ENCODE measurements at places on chromosomes 1 and 21.

GRCh38 chr1:77873461-77873860 is 15.0 kb upstream of the NEXN start:
- no peak for DNase-seq

DNA sequence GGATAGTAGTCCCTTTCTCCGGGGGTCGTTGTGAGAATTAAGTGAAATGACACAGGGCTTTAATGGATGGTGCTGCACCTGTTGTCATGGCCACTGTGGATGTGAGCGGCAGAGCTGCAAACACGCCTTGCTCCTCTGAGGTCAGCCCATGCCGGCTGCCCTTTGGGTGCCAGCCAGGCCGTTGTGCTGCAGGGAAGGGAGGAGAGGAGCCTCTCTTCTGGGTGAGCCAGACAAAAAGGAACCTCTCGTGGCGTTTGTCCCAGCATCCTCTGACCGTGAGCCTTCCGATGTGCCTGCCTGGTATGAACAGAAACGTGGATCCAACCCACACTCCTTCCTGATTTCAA is 383.0 kb upstream of the VAMP3 start:
- DNase-seq = no peak

GRCh38 chr1:2270260-2271100 is 42.4 kb downstream of the SKI start:
- no peak for DNase-seq

GRCh38 chr1:153356392-153357075 is 1.1 kb upstream of the S100A9 start:
- no peak for DNase-seq

DNA sequence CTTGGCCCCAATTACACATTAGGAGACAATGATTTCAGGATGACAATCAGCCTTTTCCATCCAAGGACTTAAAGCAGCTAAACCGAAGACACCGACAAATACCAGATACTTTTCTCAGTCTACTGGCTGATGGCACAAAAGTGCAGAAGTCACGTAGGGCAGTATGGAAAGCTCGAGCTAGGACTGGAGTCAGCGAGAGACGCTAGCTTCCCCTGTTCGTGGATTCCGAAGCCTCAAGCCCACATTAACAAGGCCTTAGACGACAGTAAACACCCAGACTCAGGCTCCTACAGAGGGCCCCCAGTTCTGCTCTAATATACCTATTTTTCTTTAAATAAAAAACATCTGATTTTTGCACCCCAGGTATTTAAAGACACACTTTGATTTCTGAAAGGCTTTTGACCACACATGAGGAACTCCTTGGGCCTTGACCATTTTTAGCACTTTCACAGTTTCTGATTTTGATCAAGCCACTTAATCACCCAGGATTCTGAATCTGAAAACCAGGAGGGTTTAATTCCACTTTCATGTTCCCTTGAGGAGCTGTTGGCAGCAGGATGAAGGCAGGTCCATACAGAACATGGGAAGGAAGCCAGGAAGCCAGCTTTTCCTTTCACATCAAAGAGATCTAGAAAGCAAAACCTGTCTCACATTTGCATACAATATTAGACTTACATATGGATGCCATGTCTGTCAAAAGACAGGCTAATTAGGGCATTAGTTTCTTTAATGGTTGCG is 204.1 kb downstream of the GABPA start:
- no peak for DNase-seq

GRCh38 chr1:19042675-19043578 is 86.5 kb upstream of the IFFO2 start:
- DNase-seq = no peak

DNA sequence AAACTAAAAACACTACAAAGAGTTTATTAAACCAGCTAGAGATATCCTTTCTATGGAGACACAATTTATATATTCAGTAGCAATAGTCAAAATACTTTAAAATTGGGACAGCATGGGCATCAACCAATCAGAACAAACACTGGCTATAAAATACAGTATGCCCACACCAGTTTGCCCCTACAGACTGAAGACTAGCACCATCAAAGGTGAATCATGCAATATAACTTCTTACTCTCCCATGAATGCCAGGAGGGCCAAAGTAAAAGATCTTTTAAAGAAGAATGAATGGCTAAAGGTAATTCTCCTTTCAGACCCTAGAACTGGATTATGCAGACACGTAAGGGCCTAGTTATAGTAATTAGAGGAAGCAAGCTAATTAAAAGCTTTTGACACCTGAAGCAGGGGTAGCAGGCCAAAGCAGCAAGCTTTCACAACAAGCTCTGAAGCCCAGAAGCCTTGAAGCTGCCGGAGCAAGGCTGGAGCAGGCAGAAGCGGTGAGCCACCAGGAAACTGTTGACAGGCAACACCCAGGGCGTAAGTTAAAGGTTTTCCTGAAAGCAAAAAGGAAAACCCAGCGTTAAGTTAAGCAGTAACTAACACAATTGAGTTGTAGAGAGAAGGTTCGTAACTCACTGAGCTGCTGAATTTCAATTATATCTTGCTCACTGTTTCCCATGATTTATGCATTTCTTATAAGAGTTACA is 99.3 kb downstream of the CDC42BPA start:
- DNase-seq = no peak

DNA sequence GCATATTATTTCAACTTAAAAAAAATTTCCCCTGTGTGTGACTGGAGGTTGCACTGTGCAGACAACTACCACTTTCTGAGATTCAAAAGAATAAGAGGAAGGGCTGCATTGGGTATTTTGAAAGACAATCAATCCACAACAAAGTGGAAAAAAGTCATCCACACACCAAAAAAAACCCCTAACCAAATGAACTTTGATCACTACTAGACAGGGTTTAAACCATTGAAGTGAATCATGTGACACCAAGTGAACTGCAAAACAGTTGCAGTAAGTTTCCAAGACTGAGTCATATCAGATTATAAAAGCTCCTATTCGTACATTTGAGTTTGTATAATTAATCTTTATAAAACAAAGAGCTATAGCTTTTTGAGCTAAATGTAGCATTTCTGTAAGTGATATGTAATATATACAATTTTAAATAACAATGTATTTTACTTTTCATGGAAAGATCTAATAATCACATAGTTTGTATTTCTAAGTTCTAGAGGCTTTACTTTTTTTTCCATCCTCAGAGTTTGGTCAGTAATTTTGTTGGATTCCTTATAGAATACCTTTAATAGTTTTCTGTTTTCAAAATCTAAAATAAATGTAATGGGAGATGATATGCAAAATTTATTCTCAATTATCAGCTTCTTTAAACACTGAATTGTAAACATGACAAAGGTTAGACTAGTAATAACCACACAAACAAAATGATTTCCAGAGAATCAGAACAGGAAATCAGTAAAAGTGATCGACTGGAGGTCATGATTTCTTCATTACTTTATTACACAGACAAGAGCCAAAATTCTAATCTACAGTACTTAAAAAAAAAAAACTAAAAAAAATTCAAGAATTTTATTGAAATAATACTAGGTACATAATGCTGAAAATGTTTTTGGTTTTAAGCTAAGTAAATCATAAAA is 50.5 kb upstream of the GFI1 start:
- DNase-seq = peak; percentile 8

DNA sequence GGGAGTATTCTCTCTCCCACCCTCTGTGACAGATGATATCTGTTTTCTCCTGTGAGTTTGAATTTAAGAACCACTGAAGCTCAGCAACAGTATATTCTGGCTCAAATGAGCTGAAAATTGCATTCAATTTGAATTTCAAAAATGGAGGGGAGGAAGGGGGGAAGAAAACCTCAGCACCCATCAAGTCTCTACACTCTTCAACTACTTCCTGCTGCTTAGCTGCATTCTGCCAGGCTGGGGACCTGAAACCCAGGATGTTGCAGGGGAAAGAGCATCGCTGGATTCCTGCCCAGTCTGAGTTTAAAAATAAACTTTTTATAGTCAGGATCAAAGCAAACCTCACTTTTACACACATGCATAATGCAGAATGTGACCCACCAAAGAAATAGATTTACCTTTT is 214.3 kb upstream of the ESRRG start:
- no peak for DNase-seq

DNA sequence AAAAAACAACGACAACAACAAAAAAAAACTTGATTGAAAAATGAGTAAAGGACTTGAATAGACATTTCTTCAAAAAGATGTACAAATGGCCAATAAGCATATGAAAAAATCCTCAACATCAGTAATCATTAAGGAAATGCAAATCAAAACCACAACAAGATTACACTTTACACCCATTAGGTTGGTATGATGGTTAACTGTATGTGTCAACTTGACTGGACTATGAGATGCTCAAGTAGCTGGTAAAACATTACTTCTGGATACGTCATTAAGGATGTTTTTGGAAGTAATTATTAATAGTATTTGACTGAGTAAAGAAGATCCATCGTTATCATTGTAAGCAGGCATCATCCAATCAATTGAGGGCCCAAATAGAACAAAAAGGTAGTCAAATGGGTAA is 34.9 kb upstream of the LYPLAL1 start:
- DNase-seq = no peak

DNA sequence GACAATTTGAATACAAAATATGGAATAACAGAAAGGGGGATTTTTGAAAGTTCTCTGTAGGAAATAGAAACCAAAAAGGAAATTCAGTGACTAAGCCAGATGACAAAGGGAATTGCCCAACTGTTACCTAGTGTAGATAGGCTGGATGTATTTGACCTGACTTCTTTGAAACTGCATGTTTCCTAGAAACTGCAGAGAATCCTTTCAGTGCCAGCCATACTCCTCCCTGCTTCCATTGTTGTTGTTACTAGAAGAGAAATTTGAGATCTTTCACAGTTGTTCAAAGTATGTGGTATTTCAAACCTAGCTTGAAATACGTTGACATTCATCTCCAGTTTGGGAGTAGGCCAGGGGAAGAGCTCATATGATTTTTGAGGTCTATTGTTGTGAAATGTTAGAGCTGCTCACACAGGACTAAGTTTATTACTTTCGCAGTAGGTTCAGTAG is 1.8 kb upstream of the GBP5 start:
- peak; percentile 84 for DNase-seq

DNA sequence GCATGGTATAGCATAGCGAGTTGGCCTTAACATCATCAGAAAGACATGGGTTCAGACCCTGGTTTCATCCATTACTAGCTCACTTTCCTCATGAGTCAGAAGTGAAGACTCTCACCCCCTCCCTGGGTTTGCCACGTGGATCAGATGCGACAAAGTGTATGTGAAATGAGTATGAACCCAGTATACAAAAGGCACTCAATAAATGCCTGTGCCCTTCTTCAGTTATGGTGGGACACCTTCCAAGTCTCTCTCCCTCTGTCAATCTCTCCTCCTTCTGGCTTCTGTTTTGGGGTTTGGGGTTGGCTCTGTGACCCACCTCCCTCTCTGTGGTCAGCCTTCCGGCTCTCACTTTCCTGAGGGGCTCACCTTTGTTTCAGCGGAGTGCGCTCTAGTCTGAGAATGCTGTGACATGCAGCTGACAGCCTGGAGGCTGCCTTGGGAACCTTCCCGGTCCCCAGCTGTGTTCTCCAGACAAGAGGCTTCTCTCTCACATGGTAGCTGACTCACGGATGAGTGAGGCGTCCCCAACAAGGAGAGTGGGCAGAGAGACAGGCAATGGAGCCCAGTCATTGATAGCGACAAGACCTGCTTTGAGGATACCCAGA is 155.0 kb upstream of the EDN2 start:
- peak; percentile 88 for DNase-seq

GRCh38 chr1:211474451-211474850 is 17.5 kb downstream of the RD3 start:
- DNase-seq = no peak

- no peak for DNase-seq
Measured at GRCh38 chr1:44010935-44011471, 19.6 kb downstream of the CCDC24 start.

- no peak for DNase-seq
Measured at GRCh38 chr1:38463074-38463473, 396.5 kb downstream of the RRAGC start.

GRCh38 chr1:157106813-157107189 is 7.2 kb upstream of the ETV3L start:
- no peak for DNase-seq

DNA sequence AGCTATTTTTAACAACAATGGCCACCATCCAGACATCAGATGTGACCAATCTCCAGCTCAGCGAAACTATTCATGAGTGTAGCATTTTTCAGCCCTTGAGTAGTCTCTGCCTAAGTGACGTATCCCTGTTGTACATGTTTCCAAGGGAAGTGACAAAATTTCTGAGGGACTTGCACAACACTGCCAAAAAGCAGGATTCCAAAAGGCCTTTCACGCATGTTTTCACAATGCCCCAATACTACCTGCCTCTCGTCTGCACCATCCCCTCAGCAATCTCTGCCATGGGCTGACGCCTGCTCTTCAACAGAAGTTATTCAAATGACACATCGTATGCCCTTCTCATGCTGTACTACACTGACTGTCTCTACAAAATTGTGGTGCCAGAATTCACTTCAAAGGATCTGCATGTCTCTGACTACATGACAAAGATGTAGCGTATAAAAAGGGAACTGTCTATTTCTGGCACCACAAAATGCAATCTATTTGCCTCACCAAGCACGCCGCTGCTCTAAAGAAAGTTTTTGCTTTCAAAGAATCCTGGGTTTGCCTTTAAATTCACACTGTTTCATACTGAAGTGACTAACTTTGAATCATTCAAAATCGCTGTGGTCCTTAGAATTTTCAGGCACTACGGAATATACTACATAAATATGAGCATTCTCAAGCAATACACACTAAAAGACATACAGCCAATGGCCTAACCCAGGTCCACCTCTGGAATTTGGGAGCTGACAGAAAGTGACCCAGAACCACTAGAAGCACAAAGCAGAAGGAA is 32.9 kb downstream of the JAK1 start:
- peak; percentile 97 for DNase-seq

DNA sequence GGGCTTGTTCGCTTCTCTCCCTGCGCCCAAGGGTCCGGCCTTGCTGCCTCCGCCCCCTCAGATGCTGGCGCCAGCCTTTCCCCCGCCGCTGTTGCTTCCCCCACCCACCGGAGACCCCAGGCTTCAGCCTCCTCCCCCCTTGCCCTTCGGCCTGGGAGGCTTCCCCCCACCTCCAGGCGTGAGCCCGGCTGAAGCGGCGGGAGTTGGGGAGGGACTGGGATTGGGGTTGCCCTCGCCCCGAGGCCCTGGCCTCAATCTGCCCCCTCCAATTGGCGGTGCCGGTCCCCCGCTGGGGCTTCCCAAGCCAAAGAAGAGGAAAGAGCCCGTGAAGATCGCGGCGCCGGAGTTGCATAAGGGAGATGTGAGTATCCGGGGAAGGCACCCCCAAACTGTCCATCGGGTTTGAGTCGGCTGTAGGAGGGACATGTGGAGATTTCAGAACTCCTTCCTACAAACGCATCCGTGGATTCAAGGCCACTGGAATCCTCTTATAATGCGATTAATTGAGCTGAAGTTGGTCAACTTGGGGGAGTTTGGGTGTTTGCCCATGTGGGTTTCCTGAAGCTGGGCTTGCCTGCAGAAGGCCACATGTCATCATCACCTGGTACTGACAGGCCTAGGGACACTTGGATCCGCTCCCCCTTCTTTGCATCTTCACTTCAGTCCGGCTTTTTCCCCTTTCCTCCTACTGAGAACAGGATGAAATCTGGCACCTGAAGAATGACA is 707 bp downstream of the PRCC start:
- peak; percentile 12 for DNase-seq

- no peak for DNase-seq
Measured at GRCh38 chr1:235130766-235131270, 2.2 kb upstream of the TOMM20 start.

Measured in fibroblast of skin of right biceps (primary cell).